Right cardiac atrium (tissue), 5 donors: ENCODE measurements at places on chromosomes 6 and 20. TPM values are rescaled to one million over a fixed set of nuclear protein-coding genes. Genes with fewer than 3 reads are reported as not detected.

ADISSP gene
- 11.7 TPM for total RNA-seq

DNA sequence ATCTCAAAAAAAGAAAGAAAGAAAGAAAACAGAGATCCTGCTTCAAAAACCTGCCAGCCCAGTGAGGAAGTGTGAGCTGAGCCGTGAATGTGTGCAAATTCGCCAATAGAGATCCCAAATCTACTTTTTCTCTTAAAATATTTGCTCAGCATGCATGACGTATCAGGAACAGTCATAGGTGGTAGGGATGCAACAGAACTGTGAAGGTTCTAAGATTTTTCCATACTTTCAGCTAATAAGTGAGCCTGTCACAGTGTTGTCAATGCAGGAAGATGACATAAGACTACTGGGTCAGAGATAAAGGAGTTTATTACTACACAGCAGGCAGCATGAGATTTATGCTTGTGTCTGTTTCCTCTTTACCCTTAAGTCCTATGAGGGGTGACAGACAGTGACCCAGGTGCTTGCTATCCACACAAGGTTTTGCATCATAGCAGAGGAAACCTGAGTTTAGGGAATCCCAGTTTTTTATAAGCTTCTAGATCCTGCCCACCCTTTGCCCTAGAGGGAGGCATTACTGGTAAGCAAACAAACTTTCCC lies 273.4 kb downstream of the BMP7 start:
- DNase-seq, result no peak

- no peak for DNase-seq
Measured at GRCh38 chr6:37695857-37696219, 1.8 kb downstream of the MDGA1 start.

DNA sequence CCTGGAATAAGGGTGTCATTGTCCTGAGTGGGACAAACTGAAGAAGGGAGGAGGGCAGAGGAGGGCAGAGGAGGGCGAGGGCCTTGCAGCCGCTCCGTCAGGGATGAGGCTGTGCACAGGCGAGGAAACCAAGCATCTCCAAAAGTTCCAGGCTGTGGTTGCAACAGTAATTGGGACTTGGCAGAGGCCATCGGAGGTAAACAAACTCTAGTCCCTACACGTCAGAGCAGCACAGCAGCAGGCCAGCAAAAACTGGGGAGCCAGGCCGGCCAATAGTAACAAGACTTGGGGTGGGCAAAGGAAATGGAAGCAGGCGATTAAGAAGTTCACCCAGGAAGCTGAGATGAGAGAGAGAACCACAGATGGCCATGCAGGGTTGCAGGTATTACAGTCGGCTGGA lies 142.8 kb downstream of the SMOC2 start:
- DNase-seq, result peak; percentile 72

SAMD10 gene
- total RNA-seq, result 3.3 TPM

GRCh38 chr6:165599596-165600487 lies 63.2 kb downstream of the PDE10A start:
- DNase-seq, result peak; percentile 18

DNA sequence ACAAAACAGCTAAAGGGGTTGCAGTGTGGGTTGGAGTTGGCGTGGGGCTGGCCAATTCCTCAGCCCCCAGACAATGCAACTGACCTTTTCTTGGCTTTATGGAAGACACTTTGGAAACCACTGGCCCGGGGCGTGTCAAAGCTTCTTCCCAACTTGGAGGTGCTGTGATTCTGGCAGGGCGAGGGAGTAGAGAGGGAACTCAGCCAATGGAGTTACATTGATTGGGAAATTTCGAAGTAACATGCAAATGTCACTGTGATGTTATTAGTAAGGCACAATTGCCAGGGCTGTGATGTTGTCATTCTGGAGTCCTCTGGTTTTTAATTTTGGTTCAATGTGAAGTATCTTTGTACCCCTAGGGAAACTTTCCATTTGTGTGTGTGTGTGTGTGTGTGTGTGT lies 41.5 kb upstream of the EPB41L1 start:
- peak; percentile 29 for DNase-seq

VGLL2 gene
- 2.3 TPM for total RNA-seq

MED20 gene
- total RNA-seq, result 12.6 TPM

BTN1A1 gene
- not detected for total RNA-seq

- DNase-seq, result no peak
Measured at GRCh38 chr20:1494436-1494835, 3.2 kb upstream of the SIRPB2 start.

- DNase-seq, result no peak
Measured at GRCh38 chr6:102381203-102381602, 987.7 kb downstream of the GRIK2 start.

DNA sequence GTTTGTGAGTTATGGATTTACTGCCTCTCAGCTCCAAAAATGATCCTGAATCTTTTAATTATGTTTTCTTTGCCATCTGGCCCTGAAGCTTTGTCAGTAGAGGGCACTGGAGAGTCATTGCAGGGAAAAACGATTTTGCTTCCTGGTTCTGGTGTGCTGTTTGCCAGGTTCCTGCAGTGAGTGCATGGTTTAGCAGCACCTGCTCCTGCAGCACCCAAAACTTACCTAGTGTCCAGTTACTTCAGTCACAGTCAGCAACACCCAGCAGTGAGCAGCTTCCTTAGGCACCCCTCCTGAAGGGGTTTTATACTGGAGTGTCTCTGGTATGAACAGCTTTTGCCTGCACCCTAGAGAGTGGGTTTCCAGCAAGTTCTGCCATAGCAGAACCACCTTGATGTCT lies 6.0 kb upstream of the TRIM26 start:
- no peak for DNase-seq

DNA sequence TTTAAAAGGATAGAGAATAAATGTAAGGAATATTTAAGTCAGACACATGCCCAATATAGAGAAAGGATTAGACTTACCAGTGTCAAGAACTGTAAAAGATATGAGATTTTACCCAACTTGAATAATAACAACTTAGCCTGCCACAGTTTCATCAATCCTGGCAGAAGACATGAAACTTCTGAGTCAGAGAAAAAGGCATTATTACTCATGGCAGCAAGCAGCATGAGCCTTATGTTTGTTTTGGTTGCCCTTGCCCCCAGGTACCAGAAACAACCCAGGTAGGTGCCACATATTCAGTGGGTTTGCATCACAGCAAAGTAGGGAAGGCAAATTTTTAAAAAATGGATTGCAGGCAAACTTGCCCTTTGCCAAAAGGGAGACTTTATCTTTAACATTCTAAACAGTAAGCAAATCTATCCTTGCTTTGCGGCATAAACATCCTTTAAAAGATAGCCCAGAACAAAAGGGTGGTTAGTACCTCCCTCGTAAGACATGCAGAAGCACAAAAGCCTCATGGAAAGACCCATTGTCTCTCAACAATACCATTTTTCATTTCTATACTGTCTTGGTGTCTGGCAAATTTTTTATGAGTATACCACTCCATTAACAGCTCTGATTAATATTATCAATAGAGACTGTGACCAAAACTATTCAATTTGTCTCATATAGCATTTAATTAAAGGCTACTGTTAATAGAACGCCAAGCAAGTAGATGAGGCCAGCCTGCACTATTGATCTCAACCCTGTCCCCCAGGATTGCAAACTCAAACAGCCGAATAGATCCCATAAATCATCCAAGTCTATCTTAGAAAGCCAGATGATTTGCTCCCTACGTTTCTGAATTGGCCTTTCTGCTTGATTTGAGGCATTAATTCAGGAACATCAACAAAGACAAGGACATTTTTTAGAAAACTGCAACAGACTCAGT lies 185.1 kb downstream of the COL19A1 start:
- DNase-seq, result no peak

PSORS1C2 gene
- total RNA-seq, result not detected

GRCh38 chr6:154548130-154548830 lies 37.8 kb upstream of the CNKSR3 start:
- DNase-seq, result peak; percentile 60

SIRPD gene
- total RNA-seq, result not detected

DNA sequence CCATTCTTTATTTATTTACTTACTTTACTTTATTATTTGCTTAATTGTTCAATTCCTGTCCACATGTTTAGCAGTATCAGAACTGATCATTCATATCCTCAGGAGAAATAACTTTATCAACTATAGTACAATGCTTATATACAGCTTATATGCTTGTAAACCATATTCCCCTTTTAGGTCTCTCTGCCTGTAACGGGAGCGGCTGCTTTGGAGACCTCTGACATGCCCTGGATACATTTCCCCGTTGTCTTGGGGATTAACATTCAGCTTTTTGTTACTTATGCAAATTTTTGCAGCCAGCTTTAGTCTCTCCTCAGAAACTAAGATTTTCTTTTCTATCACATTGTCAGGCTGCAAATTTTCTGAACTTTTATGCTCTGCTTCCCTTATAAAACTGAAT lies 17.6 kb upstream of the FUT9 start:
- no peak for DNase-seq

DNA sequence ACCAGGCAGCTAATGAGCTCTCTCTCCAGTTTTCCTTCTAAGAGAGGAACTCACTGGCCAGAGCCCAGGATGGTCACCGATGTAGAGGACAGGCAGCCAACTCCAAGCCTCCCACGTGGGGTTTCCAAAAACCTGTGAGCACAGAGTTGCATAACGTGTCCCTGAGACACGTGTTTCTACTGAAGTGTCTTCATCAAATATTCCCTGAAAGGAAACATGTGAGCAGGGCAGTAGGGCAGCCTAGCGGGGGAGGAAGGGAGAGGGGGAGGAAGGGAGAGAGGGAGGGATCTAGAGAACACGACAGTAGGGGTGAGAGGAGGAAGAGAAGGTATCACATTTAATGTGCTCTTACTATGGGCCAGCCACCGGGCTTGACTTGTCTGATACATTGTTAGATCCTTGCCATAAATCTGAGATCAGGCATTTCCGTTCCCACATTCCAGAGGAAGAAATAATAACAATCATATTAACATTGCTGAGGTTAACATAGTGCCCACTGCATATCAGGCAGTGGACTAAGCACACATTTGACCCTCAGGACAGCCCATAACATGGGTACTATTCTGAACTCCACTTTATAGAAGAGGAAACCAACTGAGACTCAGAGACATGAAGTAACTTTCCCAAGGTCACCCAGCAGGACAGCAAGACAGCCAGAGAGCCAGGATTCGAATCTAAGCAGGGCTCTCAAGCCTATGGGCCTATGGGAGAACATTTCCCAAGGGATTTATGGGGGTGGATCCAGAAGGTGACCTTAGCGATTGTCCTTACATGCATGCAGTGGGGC lies 4.5 kb upstream of the SYS1 start:
- peak; percentile 81 for DNase-seq

ASF1A gene
- total RNA-seq, result 21.0 TPM

DNA sequence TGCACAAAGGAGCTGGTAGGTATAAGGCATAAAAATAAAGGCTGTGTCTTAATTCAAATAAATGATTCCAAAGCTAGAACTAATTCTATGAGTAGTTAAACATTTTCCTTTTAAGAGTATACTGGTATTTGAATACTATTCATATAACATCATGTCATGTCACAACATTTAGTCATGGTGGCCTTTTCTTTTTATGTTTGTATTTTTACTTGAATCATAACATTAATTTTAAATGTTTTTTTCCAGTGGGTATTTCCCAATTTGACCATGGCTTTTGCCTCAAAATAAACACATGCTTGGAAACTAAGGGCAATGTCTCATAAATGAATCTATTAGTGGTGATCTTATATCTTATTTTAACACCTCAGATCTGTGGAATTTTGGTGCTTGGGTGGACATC lies 177.1 kb downstream of the CD109 start:
- no peak for DNase-seq

DNA sequence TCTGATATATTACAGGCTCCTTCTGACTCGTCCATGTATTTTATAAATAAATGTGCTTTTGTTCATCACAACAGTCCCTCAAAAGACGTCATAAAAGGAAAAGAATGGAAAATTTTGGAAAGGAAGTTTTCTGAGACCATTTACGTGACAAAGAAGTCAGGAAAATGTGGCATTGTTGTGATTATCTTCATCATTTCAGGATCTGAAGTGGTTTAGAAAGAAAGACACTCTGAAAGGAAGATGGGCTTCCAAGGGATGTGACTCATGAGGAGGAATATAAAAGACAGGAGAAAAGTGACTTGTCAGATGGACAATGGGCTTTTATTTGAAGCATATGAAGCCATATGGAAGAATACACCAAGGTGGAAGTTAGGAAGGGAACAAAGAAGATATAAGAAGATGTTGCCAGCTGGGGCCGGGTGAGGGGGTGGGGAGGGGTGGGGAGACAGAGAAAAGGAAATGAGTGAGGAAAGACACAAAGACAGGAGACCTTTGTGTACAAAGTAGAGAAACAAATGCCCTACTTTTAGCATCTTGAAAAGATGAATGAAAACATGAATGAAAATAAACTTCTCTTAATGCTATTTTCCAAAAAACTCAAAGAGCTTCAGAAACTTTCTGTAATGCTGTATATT lies 190.3 kb upstream of the PREP start:
- DNase-seq, result no peak

DNA sequence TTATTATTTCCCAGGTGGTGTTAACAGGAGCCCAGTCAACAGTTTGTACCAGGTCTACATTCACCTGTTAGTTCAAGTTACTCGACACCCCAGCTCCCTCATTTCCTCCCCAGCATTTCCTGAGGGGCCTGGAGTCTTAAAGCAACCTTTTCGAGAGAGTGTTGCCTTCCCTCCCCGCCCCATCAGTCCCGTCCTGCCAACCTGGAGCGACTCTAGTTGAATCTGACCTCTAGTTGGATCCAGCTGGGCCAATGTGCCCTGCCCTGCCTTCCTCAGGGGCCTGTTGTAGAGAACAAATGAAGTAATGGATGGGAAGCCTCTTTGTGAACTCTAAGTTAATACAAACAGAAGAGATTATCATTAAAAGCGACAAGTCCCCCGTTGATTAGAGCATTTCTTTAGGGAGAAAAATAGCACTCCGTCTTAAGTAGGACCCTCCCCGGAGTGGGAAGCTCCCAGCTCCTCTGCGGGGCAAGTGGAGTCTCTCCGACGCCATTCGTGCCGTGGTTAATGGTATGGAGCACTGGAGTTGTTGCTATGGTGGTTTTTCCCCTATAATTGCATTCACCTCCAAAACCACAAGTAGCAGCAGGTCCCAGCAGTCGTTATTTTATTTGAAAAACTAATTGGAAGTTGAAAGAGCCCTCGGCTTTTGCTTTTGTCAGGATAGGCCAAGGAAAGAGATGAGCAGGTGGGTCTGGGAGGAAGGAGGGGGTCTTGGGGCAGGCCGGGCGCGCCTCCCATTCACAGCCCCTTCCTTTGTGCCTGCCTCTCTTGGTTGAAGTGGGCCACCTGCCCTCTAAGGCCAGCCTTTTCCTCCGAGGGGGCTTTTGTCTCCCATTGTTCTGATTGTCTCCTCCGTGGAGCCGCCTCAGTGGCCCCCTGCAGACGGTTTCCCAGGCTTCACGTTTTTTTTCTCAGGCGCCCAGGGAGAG lies 16.1 kb downstream of the GHRH start:
- DNase-seq, result no peak

GRCh38 chr6:122198922-122199321 lies 200.5 kb upstream of the HSF2 start:
- DNase-seq, result no peak

MCCD1 gene
- total RNA-seq, result not detected

DNA sequence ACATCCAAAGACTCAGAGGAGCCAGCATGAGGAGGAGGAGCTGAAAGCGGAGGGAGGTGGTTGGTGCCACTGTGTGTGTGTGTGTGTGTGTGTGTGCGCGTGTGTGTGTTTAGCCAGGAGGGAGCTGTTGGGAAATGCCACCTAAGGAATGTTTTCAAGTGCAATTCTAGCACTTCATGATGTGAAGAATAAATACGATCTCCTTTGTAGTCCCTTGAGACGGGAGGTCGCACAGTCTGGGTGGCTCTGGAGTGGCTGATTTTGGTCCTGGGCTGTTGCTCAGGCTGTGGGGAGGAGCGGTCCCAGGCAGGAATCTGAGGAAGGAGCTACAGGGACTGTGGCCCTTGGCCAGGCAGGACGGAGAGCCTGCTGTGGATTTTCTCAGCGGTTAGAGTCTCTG lies 93.7 kb downstream of the PPP1R14C start:
- no peak for DNase-seq
